Thoracic aorta endothelial cell (primary cell): ENCODE measurements at places on chromosomes 7 and 10. TPM values are rescaled to one million over a fixed set of nuclear protein-coding genes. Genes with fewer than 3 reads are reported as not detected.

The MMRN2 gene
- total RNA-seq = 200 and 261 TPM in 2 replicates

The ARHGAP22 gene
- total RNA-seq = 65.8 and 76.5 TPM in 2 replicates

The SPDYE16 gene
- not detected in 2 replicates for total RNA-seq

The FKBP6 gene
- total RNA-seq = not detected in 2 replicates

The OR2A7 gene
- total RNA-seq = 0.27 and 0.65 TPM in 2 replicates

The DRGX gene
- total RNA-seq = not detected in 2 replicates

The SPDYE2 gene
- not detected in 2 replicates for total RNA-seq
